Stimulated activated CD8-positive, alpha-beta memory T cell treated with anti-CD3 and anti-CD28 coated beads, Interleukin-7, amount 100 ng/mL, for 1 hour (primary cell): ENCODE measurements at places on chromosomes 6 and 20.

DNA sequence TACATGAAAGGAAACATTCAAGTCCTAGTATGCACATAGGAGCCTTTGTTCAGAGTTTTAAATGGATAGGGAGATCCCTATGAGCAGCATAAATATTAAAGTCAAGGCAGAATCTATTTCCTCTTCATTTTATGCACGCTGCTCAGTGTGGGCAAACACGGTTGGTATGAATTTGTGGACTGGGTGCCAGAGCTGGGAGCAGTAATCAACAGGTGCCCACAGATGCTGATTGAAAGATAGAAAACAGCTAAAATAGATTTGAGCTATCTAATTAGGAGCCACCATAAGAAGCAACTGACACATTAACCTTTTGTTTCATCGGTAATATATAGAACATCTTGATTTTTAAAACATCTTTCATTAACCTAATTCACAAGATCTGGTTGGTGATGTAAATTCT is 175.5 kb downstream of the EYS start:
- DNase-seq = no peak

DNA sequence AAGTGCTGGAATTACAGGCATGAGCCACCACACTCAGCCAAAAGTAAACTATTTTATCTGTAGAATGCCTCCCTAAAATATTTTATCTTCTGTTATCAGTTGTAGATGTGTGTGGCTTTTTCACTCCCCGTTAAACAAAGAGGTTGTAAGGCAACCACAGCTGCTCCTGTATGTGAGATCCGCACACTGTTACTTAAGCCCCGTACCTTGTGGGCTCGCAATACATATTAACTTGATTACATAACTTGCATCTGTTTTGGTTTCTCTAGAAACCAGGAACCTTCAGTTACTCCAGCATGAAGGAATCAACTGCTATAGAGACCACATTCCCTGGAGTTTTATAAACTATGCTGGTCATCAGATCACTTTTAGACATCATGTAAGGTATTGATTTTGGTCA is 420.1 kb upstream of the SLC35B3 start:
- DNase-seq = no peak

DNA sequence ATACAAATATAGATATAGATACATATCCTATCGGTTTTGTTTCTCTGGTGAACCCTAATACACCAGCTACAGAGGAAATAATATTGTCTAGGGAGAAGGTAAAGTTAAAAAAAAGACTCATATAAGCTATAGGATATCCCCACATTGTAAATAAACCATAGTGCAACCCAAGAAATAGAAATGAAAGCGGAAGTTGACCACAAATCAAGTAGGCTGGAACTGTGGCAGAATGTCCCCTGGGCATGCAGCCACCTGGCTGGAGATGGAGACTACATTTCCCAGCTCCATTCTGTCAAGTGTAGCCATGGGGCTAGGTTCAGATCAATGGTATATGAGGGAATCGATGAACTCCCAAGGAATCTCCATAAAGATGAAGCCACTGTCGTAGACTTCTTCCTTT is 70.1 kb upstream of the RPS6KA2 start:
- no peak for DNase-seq

GRCh38 chr6:63941747-63942470 is 306.3 kb downstream of the PHF3 start:
- DNase-seq = no peak

DNA sequence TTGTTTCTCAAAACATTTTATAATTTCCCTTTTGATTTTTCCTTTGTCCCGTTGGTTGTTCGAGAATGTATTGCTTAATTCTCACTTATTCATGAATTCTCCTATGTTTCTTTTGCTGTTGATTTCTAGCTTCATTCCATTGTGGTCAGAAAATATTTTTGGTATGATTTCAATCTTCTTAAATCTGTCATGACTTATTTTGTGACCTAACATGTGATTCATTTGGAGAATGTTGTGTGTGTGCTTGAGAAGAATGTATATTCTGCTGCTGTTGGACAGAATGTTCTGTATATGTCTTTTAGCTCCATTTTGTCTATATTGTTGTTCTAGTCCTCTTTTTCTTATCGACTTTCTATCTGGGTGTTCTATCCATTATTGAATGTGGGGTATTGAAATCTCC is 286.2 kb upstream of the RNF217 start:
- DNase-seq = no peak

GRCh38 chr6:146361128-146361924 is 182.3 kb upstream of the RAB32 start:
- DNase-seq = no peak

GRCh38 chr20:48395816-48396546 is 431.8 kb downstream of the PREX1 start:
- no peak for DNase-seq
